ENCODE measurements at places on chromosomes 3 and 15.

GRCh38 chr3:16177962-16178627 lies 3.6 kb downstream of the GALNT15 start:
- peak; percentile 21 for DNase-seq

DNA sequence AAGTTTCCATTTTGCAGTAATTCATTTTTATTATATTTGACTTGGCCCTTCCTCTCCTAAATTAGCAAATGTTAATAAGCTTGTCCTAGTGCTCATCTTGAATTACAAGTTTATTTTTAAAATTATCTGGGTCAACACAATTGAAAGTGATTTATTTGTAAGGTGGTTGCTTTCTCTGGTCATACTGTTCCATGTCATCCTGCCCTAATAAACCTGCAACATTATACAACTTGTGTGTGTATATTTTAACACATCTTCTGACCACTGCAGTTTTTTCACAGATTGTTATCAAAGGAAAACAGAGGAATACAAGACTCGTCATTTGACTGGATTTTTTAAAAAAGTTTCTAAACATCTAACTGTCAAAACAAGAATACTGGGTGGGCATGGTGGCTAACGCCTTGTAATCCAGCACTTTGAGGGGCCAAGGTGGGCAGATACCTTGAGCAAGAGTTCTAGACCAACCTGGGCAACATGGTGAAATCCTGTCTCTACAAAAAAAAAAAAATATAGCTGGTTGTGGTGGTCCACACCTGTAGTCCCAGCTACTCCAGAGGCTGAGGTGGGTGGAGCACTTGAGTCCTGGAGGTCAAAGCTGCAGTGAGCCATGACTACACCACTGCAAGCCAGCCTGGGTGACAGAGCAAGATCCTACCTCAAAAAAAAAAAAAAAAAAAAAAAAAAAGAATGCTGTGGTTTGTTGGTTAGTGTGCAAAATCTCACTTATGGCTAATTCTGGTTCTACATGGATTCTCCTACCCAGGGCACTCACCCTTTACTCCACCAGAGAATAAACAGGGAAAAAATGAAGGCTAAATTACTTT lies 5.0 kb upstream of the LRRFIP2 start:
- no peak for DNase-seq

DNA sequence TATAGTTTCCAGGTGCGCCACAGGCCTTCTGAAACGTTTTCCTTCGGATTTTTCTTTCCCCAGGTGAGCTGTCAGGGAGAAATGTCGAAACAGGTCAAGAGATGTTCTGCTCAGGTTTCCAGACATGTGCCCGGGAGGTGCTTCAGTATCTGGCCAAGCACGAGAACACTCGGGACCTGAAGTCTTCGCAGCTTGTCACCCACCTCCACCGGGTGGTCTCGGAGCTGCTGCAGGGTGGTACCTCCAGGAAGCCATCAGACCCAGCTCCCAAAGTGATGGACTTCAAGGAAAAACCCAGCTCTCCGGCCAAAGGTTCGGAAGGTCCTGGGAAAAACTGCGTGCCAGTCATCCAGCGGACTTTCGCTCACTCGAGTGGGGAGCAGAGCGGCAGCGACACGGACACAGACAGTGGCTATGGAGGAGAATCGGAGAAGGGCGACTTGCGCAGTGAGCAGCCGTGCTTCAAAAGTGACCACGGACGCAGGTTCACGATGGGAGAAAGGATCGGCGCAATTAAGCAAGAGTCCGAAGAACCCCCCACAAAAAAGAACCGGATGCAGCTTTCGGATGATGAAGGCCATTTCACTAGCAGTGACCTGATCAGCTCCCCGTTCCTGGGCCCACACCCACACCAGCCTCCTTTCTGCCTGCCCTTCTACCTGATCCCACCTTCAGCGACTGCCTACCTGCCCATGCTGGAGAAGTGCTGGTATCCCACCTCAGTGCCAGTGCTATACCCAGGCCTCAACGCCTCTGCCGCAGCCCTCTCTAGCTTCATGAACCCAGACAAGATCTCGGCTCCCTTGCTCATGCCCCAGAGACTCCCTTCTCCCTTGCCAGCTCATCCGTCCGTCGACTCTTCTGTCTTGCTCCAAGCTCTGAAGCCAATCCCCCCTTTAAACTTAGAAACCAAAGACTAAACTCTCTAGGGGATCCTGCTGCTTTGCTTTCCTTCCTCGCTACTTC lies 3.8 kb downstream of the BHLHE40 start:
- DNase-seq = no peak

DNA sequence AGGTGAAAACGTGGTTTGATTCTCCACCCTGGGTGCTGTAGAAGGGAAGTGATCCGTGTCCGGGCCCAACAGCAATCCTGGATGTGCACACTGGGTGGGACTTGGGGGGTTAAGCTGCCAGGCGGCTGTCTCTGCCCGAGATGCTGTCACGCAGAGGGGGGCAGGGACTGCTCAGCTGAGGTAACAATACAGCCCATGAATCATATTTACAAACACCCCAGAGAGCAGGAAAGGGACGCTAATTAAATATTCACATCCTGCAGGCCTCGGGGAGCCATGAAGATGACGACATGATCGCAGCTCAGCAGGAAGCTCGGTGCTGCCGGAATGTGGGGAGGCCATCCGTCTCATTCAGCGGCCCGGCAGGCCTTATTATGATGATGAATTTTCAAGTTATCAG lies 17.9 kb upstream of the CRABP1 start:
- no peak for DNase-seq

- peak; percentile 98 for DNase-seq
These were observed 35.6 kb downstream of the DAPK2 start for GRCh38 chr15:64010719-64011118.

- DNase-seq = no peak
These were observed 461 bp downstream of the PCYT1A start for GRCh38 chr3:196287090-196287439.

GRCh38 chr3:103381296-103382079 lies 946.7 kb downstream of the ZPLD1 start:
- no peak for DNase-seq

GRCh38 chr3:63333815-63334214 lies 55.7 kb downstream of the SYNPR start:
- no peak for DNase-seq

DNA sequence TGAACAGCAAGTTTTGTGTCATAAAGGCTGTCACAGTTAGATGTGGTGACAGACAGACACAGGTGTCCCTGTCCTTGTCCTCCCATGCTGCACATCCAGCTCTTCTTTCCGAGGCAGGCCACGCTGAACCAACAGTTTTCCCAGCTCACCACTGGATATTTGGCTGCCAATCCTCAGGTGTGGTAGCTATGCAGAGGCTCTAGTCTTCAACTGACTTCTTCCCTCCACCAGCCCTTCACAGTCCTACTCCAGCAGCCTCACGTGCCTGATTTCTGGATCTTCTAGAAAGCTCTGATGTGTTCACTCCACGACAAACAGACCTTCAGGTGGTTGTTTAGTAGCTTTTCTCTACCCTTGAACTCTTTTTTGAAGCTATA lies 145.5 kb downstream of the UACA start:
- DNase-seq = no peak

DNA sequence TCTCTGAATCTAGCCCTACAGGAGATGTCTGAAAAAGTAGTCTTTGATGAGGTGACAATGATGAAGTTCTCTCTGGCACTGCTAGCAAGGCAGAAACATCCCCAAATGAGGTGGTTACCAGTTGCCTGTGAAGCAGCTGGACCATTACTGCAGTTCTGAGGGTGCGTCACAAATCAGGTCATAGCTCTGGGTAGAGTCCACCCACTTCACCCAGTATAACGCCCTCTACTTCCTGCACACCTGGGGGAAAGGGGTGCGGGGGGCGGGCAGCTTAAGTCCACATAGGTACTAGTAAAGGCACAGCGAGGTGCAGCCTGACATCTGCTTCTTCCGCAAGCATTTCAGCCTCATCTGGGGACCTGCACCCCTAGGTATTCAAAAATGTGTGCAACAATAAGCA lies 13.4 kb upstream of the SATB1 start:
- no peak for DNase-seq

GRCh38 chr15:98967096-98967495 lies 40.5 kb downstream of the PGPEP1L start:
- DNase-seq = no peak

DNA sequence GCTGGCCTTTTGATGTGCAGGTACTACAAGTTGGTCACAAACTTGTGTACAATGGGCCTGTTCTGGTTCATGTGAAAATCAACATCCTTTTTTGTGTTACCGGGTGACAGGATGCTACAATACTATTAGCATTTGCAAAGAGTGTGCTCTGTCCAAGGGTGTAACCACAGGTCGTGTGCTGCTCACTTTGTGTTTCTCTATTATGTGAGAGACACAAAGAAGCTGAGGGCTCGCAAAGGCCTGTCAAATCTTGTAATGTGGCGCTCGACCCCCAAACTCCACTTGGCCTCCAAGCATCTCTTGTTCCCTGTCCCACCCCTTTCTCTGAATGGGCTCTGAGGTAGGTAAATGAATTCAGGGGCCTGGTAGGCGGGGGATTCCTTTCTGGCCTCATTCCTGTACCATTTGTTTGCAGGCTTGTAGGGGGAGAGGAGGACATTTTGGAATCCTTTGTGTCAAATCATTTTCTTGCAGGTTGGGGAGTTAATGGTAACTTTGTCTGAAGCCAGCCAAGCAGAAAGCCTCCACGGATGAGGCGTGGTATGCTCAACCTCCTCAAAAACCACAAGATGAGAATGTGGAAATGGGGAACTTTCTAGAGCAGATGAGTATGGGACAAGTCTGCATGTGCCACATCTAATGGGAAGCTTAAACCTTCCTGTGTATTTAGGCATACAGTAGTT lies 109.1 kb downstream of the OPA1 start:
- DNase-seq = peak; percentile 79

- DNase-seq = no peak
These were observed at the start of gene WDR72 for GRCh38 chr15:53759411-53759931. Gene WDR72 (minus strand): TSS chr15:53759663. CDS start chr15:53733149, 26,514 bp downstream.

DNA sequence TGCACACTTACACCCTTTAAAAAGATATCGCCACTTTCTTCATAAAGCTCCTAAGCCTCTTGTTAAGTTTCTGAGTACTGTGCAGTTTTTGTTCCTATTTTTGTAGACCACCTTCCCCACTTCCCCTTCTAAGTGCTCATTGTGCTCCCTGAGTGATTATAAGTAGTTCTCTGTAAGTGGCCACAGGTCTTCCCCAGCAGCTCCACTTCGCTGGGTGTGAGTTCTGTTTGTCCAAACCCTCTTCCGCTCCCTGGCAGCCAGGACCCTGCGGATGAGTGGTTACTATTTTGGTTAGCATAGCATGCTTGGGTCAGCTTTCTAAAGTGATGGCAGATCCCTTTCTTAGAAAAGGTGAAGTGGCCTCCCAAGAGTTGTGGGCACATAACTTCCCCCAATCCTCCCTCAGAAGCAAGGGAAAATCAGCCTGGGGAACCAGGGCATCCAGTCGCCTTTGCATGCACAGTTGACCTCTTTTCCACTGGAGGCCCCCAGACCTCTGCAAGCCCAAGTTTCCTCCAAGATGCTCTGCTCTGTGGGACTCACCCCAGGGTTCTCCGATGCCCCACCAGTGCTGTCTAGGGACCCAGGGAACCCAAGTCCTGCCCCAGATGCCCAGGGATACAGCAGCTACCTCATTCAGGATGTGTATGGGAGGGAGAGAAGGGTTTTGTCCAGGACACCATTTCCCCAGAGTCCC lies 69.6 kb downstream of the ATP10A start:
- no peak for DNase-seq

DNA sequence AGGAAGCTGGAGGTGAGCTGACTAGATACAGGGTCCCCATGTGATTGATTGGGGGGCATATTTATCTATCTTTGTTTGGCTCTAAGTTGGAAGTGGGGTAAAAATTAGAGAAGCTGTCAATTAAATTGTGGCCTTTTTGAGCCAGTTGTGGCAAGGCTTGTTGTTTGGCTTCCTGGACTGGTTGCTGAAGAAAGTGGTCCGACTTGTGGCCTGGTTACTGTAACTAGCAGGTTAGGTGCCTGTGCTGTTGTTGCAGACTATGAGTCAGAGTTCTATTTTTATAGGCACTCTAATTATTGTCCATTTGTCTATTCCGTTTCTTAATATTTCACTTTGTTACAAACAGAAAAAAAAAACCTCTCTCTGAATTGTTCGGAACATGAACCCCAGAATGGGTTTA lies 129.1 kb upstream of the CNTN6 start:
- no peak for DNase-seq

DNA sequence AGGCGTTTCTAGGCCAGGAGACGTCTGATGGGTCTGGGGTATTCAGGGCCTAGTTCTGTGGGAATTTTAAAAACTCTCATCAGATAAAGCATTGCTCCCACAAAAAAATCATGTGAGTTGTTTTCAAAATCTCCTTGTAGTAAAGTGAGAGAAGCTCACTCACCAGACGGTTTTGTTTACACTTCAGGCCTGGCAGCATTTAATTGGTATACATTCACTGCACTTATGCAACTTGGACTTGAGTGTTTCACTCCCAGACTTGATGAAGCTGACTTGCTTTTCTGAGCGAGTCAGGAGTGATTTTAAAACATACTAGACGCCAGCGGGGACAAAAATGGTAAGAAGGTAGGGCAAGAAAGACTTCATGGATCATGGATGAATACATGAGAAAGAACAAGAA lies 75.2 kb downstream of the SLCO3A1 start:
- DNase-seq = no peak

- no peak for DNase-seq
These were observed 65.1 kb downstream of the HCN4 start for GRCh38 chr15:73303636-73304035.

GRCh38 chr3:4583416-4583815 lies 90.3 kb downstream of the ITPR1 start:
- DNase-seq = no peak

- DNase-seq = no peak
These were observed 126.3 kb downstream of the FOXB1 start for GRCh38 chr15:60130398-60130797.

GRCh38 chr15:43230640-43231115 lies 9.9 kb upstream of the EPB42 start:
- no peak for DNase-seq

DNA sequence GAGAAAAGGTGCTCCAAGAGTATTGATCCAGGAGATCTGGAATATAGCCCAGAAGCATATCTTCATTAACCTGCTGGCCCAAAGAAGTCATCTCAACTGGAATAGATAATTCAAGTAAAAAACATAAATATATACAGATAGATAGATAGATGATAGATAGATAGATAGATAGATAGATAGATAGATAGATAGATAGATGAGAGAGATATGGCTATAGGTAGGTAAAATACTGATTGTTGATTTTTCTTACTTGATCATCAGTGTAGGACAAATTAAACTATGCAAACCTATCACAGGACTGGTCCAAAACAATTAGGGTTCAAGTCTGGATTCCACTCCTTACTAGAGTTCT lies 83.6 kb downstream of the TNIK start:
- DNase-seq = no peak

DNA sequence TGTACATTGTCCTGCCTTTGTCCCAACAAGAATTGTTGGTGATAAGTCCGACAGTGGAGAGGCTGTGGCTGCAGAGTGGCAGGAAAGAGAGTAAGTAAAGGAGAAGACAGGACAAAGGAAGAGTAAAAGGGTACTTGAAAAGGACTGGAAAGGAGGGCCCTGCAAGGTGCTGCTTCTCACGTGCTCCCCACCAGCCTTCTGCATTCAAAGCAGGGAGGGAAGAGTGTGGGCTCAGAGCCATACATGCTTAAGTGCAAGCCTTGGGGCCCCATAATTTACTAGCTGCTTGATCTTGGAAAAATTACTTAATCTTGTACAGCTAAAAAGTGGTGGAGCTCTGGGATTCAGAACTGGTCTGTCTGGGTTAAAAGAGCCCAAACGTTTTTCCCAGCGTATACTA lies 29.9 kb downstream of the MME start:
- DNase-seq = no peak

GRCh38 chr3:59653405-59654122 lies 603.7 kb upstream of the CFAP20DC start:
- no peak for DNase-seq
